Fibroblast of lung (primary cell): ENCODE measurements at places on chromosomes 5 and 9. TPM values are rescaled to one million over a fixed set of nuclear protein-coding genes. Genes with fewer than 3 reads are reported as not detected.

Gene RORB
- polyA plus RNA-seq: 0.20 and 0.24 TPM in 2 replicates

Gene KCNV2
- polyA plus RNA-seq: not detected in 2 replicates

Gene IFNA13
- polyA plus RNA-seq: not detected in 2 replicates

Gene GRXCR2
- polyA plus RNA-seq: not detected in 2 replicates

Gene SOX30
- polyA plus RNA-seq: 0.02 and 0.05 TPM in 2 replicates

Gene LCN10
- polyA plus RNA-seq: not detected in 2 replicates

Gene SLC25A2
- not detected in 2 replicates for polyA plus RNA-seq

Gene CMYA5
- 1.9 and 2.0 TPM in 2 replicates for polyA plus RNA-seq

Gene PDE8B
- polyA plus RNA-seq: 0.09 and 0.18 TPM in 2 replicates

Gene C5orf52
- not detected in 2 replicates for polyA plus RNA-seq

Gene SMIM33
- polyA plus RNA-seq: not detected in 2 replicates

Gene LHX6
- 0.09 TPM in 1 of 2 replicates, not detected in the other for polyA plus RNA-seq
